Activated CD8-positive, alpha-beta T cell treated with anti-CD3 and anti-CD28 coated beads for 36 hours (primary cell): ENCODE measurements at places on chromosomes 6 and 20.
A peak's percentile ranks its signal among the peaks of the same experiment; 100 is the strongest.

DNA sequence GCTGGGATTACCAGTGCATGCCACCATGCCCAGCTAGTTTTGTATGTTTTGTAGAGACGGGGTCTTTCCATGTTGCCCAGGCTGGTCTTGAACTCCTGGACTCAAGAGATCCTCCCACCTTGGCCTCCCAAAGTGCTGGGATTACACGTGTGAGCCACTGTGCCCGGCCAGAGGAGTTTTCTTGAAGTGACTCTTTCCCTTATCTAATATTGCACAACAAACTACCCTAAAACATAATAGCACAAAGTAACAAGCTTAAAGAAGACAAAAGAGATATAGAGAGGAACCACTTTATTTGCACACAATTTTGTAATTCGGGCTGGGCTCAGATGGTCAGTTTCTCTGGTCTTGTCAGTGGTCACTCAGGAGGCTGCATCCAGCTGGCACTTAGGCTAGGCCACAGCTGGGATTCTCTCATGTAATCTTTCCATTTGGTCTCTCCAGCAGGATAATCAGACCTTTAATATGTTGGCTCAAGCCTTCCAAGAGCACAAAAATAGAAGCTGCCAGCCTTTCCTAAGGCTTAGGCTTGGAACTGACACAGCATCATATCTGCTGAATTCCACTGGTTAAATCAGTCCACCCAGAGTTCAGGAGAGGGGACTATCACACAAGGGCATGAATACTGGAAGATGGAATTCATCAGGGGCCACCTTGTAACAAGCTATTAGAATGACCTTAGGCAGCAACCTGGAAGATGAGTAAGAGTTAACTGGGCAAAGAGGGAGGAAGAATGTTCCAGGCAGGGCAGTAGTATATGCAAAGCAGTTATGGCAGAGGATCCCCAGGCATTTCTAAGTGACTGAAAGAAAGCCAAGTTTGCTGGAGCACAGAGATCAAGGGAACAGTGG is 56.7 kb upstream of the PNRC1 start:
- no peak for DNase-seq
- no peak overlapping the region for H3K27ac ChIP-seq
- H3K27me3 ChIP-seq = no peaks in the 10 kb centered on the region
- H3K4me1 ChIP-seq = no peaks in the 10 kb centered on the region

- peaks cover 4% of the 10 kb centered on the region for H3K4me1 ChIP-seq
- no peak overlapping the region for H3K4me3 ChIP-seq
- no peak overlapping the region for H3K27ac ChIP-seq
These were observed 49.2 kb upstream of the TLDC2 start for GRCh38 chr20:36826554-36827244.

- H3K27ac ChIP-seq = no peak overlapping the region
- H3K4me3 ChIP-seq = no peak overlapping the region
- peaks cover 28% of the 10 kb centered on the region for H3K4me1 ChIP-seq
These were observed 13.8 kb downstream of the ADA start for GRCh38 chr20:44637522-44638372.

DNA sequence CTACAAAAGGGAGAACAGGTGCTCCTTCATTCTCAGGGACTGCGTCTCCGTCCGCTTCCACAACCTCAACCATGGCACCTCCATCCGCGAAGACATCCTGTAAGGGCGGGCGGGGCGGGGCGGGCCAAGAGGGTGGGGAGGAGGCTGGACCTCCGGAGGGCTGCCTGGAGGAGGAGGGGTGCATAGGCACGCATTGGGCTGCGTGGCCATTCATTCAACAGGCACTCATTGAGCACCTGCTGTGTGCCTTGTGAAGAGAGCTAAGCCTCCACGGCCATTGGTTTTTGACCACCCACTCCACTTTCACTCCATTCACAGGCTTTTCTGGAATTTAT is 435 bp downstream of the ZSWIM3 start:
- peak; percentile 70 for DNase-seq
- no peaks in the 10 kb centered on the region for H3K27me3 ChIP-seq
- peak overlapping the region; percentile 97 for H3K4me3 ChIP-seq
- H3K36me3 ChIP-seq = peaks cover 4% of the 10 kb centered on the region

DNA sequence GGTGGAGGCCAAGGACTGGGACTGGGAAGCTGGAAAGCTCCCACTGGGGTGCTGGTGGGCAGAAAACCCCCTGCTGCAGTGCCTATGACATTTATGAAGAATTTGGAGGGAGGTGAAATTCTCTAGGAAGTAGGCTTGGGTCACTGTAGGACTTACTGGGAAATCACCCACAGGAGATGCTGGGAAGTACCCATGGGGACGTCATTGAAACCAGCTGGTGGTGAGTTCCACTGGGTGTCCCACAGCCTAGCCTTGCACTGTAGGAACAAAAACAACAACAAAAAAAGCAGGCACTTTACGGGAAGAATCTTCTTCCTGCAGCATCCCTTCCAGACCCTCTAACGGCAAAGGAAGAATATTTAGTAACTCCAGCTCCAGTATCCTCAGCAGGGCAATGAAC is 26.2 kb downstream of the VIP start:
- no peak overlapping the region for H3K4me3 ChIP-seq
- H3K27ac ChIP-seq = no peak overlapping the region
- H3K4me1 ChIP-seq = no peaks in the 10 kb centered on the region
- no peaks in the 10 kb centered on the region for H3K36me3 ChIP-seq
- no peaks in the 10 kb centered on the region for H3K27me3 ChIP-seq
- no peak for DNase-seq

DNA sequence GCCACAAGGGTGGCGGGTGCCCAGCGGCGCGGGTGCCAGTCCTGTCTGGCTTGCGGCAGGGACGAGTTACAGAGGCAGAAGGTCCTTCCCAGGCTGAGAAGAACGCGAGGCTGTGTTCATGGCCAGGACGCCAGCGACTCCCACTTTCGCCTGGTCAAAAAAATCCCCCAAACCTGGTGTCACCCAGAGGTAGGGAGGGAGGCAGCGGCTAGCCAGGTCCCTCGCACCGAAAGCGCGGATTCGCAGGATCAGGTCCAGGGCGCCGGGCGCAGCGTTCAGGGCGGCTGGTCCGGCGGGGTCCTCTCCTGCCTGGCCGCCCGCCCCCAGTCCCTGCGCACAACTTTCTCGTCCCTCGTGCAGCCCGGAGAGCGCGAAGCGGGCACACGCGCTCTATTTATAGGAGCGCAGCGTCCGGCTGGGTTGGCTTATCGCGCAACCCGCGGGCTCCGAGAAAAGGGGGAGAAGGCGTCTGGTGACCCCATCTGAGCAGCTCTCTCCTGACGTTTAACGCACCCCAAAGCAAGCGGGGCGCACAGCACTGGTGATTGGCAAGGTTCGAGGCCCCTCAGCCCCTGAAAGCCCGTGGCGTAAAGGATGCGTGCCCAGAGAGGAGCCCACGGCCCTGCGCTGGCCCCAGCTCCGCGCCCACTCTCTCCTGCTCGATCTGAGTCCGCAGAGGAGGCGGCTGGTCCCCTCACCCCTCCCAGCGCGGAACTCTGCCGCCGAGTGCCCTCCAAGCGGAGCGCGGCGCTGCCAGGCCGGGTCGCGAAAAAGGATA is 519 bp downstream of the CBLN4 start:
- H3K4me3 ChIP-seq = no peak overlapping the region
- H3K27ac ChIP-seq = no peak overlapping the region
- H3K4me1 ChIP-seq = no peaks in the 10 kb centered on the region
- H3K27me3 ChIP-seq = peaks cover 26% of the 10 kb centered on the region
- no peak for DNase-seq
- H3K36me3 ChIP-seq = no peaks in the 10 kb centered on the region

DNA sequence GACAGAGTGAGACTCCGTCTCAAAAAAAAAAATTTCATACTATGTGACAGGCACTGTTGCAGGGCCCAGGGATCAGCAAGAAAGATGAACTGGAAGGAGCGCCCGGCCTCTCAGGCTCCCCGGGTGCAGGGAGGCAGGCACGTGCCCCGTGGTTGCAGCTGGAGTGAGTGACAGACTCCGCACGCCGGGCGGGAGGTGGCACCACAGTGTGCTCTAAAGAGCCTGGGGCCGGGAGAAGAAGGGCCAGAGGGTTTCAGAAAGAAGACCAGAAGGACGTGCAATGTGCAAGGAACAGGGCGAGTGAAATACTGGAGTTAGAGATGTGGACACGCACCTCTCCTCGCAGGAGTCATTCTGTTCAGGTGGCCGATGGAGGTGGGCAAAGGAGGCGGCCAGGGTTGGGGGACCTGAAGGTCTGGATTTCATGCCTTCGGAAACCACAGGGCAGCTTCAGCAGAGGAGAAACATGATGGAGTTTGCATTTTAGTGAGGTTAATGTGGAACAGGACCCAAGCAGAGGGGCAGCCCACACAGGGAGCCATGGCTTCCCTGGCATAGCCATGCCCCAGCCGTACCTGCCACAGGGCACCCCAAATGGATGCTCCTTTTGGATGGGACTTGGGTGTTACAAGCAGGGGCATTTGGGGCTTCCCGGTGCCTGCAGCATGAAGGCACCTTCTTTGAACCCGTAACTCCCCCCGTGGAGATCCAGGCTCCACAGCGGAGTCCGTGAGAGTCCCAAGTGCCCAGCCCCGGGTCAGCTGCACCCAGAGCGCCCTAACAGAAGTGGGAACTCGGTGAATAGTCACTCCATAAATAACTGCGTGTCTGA is 226.2 kb downstream of the ERMARD start:
- H3K36me3 ChIP-seq = no peaks in the 10 kb centered on the region
- DNase-seq = no peak
- H3K27ac ChIP-seq = no peak overlapping the region

GRCh38 chr6:5338177-5338960 is 77.1 kb downstream of the FARS2 start:
- H3K27me3 ChIP-seq = no peaks in the 10 kb centered on the region
- no peaks in the 10 kb centered on the region for H3K36me3 ChIP-seq
- H3K4me1 ChIP-seq = peaks cover 28% of the 10 kb centered on the region
- DNase-seq = no peak

DNA sequence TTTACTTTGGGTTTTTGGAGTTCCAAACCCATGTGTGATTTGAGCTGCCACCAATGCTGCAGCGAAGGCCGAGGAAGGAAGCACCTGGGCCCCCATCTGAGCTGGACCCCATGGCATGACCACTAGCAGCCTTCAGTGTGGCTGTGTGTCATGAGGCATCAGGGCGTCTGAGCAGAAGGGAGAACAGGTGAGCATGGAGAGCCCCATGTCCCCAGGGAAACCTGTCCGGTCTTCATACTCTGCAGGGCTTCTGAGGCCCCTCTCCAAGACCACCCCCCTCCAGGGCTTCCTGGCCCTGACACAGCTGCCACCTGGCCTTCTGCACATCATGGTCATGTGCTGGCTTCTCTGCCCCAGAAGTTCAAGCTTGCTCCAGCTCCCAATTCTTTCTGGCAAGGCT is 169.1 kb upstream of the CST7 start:
- H3K4me1 ChIP-seq = no peaks in the 10 kb centered on the region
- no peak overlapping the region for H3K27ac ChIP-seq
- no peak for DNase-seq
- H3K36me3 ChIP-seq = no peaks in the 10 kb centered on the region

GRCh38 chr6:56807326-56807988 is 147.4 kb upstream of the BEND6 start:
- no peak overlapping the region for H3K27ac ChIP-seq
- no peak overlapping the region for H3K4me3 ChIP-seq
- no peak for DNase-seq
- H3K4me1 ChIP-seq = no peaks in the 10 kb centered on the region
- H3K27me3 ChIP-seq = peaks cover 2% of the 10 kb centered on the region

DNA sequence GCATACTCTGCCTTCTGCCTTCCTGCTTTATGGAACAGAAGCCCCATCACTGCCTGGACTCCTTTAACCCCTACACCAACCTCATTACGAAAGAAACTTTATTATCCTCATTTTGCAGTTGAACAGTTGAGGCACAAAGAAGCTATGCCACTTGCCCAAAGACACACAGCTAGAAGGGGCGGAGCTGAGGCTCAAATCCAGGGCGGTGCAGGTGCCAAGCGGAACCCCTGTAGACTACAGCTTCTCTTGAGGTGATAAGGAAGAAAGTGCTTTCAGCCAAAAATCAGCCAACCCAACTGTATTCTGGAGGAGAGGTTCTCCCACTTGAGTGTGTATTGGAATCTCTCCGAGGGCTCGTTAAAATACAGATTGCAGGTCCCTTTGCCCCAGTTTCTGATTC is 90.5 kb downstream of the PRND start:
- peak overlapping the region; percentile 100 for H3K4me3 ChIP-seq
- H3K36me3 ChIP-seq = peaks cover 45% of the 10 kb centered on the region
- H3K27ac ChIP-seq = peak overlapping the region; percentile 100
- H3K27me3 ChIP-seq = no peaks in the 10 kb centered on the region
- peak; percentile 37 for DNase-seq
- H3K4me1 ChIP-seq = peaks cover 76% of the 10 kb centered on the region

GRCh38 chr6:75532521-75532920 is 38.9 kb upstream of the FILIP1 start:
- no peak for DNase-seq
- H3K36me3 ChIP-seq = no peaks in the 10 kb centered on the region
- H3K27me3 ChIP-seq = peaks cover 9% of the 10 kb centered on the region
- H3K27ac ChIP-seq = no peak overlapping the region

DNA sequence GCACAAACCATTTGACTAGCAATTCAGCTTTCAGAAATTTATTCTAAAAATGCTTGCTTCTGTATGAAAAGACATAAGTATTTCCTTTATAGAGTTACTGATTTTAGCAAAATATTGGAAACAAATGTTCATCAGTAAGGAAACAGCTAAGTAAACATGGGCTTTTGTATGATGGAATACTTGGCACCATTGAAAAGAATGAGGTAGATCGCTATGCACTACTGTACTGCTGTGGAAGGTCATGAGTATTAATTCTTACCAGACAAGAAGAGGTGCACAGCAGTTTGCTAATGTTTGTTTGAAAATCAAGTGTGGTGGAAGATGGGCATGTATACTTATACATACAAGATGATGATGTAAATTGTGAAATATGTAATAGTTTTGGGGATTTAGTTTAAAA is 73.0 kb downstream of the FARS2 start:
- H3K27ac ChIP-seq = no peak overlapping the region
- peaks cover 2% of the 10 kb centered on the region for H3K36me3 ChIP-seq
- no peaks in the 10 kb centered on the region for H3K27me3 ChIP-seq
- no peak overlapping the region for H3K4me3 ChIP-seq
- no peak for DNase-seq
- peaks cover 25% of the 10 kb centered on the region for H3K4me1 ChIP-seq

DNA sequence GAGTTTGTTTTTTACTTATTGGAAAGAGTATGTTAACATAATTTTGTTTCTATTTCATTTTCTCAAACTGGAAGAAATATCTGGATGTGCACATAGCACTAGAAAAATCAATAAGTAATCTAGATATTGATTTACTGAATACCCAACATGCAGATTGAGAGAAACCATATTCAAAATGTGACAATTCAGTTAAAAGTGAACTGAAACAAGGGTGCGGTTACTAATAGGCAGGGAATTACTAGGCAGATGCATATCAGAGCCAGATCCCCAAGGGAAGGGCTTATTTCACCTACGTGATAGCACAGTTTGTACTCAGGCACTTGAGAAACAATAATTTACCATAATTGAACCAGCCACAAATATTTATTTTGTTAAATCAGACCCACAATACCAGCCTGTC is 493.1 kb upstream of the FLRT3 start:
- no peaks in the 10 kb centered on the region for H3K27me3 ChIP-seq
- no peak for DNase-seq
- H3K36me3 ChIP-seq = no peaks in the 10 kb centered on the region
- no peaks in the 10 kb centered on the region for H3K4me1 ChIP-seq
- no peak overlapping the region for H3K27ac ChIP-seq

- H3K4me1 ChIP-seq = no peaks in the 10 kb centered on the region
- no peak for DNase-seq
- no peak overlapping the region for H3K27ac ChIP-seq
- no peak overlapping the region for H3K4me3 ChIP-seq
- no peaks in the 10 kb centered on the region for H3K27me3 ChIP-seq
These were observed 130.8 kb downstream of the TPBG start for GRCh38 chr6:82494367-82494766.

- DNase-seq = no peak
- no peaks in the 10 kb centered on the region for H3K36me3 ChIP-seq
- H3K27me3 ChIP-seq = no peaks in the 10 kb centered on the region
- H3K4me1 ChIP-seq = no peaks in the 10 kb centered on the region
These were observed 74.2 kb downstream of the COL21A1 start for GRCh38 chr6:56173228-56173627.
